ENCODE measurements at places on chromosomes 2 and 18.
A peak's percentile ranks its signal among the peaks of the same experiment; 100 is the strongest.

GRCh38 chr2:62201307-62201706 lies 5.4 kb downstream of the B3GNT2 start:
- DNase-seq = no peak

- DNase-seq = peak; percentile 38
Measured at GRCh38 chr18:32552421-32553030, 81.8 kb upstream of the GAREM1 start.

GRCh38 chr18:13096719-13097118 lies 105.6 kb downstream of the CEP192 start:
- DNase-seq = no peak

DNA sequence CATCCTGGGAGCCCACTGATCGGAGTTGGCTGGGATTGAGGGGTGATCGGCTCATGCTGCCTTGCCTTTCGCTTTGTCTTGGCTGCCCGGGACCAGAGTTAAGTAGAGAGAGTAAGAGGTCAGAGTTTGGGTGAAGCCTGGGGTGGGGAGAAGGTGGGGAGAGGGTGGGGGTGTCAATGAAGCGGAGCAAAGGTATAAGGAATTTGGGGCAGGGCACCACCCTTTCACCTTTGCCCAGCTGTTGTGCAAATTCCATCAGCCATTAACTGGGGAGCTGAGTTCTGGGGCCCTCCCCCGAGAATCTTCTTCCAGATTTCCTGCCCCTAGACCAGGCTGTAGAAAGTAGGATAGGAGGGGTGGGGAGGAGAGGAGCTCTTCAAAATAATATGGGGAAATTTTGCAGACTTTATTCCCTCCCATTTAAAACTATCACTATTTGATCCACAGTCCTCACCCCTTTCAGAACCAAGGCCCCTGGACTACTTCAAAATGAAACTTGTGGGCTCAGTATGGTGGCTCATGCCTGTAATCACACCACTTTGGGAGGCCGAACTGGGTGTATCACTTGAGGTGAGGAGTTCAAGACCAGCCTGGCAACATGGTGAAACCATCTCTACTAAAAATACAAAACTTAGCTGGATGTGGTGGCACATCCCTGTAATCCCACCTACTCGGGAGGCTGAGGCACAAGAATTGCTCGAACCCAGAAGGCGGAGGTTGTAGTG lies at the start of gene SLC23A3:
TSS of gene SLC23A3 (minus strand) at position 100 of the 725 bp plus-strand sequence. CDS start at position 55, 45 bp downstream.
- no peak for DNase-seq

DNA sequence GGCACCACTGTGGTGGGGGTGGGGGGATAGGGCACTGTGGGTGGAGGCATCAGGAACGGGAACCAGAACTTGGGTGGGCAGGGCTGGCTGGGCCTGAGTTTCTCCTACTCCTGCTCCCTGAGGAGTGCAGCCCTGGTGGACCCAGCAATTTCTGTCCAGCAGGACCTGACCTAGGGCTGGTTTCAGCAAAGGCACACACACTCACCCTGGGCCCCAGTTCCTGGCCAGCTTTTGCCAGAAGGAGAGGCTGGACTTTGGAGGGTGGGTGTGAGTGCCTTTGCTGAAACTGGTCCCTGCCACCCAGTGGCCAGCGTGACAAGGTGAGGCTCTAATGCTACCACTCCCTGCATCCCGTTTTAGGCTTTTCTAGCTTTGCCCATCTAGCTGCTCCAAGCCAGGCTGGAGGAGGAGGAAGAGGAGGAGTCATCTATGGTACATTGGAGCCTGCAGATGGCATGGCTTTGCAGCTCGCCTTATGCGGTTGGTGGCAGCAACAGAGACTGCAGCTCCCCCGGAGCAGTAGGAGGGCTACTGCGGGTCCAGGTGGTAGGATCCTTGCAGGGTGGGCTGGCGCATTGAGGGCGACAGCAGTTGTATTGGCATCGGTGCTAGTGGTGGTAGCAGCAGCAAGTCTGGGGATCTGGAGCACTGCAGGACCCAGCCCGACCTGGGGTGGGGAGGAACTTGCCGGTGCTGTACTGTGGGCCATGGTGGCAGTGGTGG lies 40.4 kb upstream of the IMP4 start:
- DNase-seq = no peak

- no peak for DNase-seq
Measured at GRCh38 chr18:50656841-50657470, 97.1 kb downstream of the MAPK4 start.

- no peak for DNase-seq
Measured at GRCh38 chr2:108323619-108324018, 34.9 kb downstream of the SULT1C2 start.

Measured in NCI-H460 (cell line).